Gastrocnemius medialis (tissue), 4 donors: ENCODE measurements at places on chromosomes 2 and 18. TPM values are rescaled to one million over a fixed set of nuclear protein-coding genes. Genes with fewer than 3 reads are reported as not detected.

The RBM44 gene
- 0.51 TPM for total RNA-seq

The ACOXL gene
- not detected for total RNA-seq

The TXNDC2 gene
- total RNA-seq: not detected

The REG3A gene
- total RNA-seq: not detected

The NOL4 gene
- not detected for total RNA-seq

The RAD51AP2 gene
- total RNA-seq: not detected

The DNAJC10 gene
- total RNA-seq: 13.6 TPM

The MYO3B gene
- total RNA-seq: not detected

The TANC1 gene
- 5.1 TPM for total RNA-seq

The LCLAT1 gene
- total RNA-seq: 14.5 TPM

The SNED1 gene
- total RNA-seq: 56.2 TPM

The UGT1A6 gene
- total RNA-seq: 0.31 TPM

The ERICH2 gene
- total RNA-seq: not detected

The XPO1 gene
- 69.1 TPM for total RNA-seq

The PROM2 gene
- total RNA-seq: not detected

The PTPRN gene
- total RNA-seq: not detected

The MPHOSPH10 gene
- 31.9 TPM for total RNA-seq

The ARMC9 gene
- total RNA-seq: 7.2 TPM

The SERPINB11 gene
- not detected for total RNA-seq

The ABCA12 gene
- total RNA-seq: not detected

The TRABD2A gene
- total RNA-seq: 0.60 TPM

The STPG4 gene
- total RNA-seq: 0.33 TPM

The C2orf80 gene
- not detected for total RNA-seq

The MC5R gene
- not detected for total RNA-seq

The AQP12B gene
- not detected for total RNA-seq

The ZNF892 gene
- 1.6 TPM for total RNA-seq

The PPP1R1C gene
- total RNA-seq: not detected

The COL6A3 gene
- total RNA-seq: 150 TPM

The LRRTM4 gene
- total RNA-seq: 0.36 TPM

The TFPI gene
- total RNA-seq: 91.5 TPM

The OR6B2 gene
- not detected for total RNA-seq

The ESCO1 gene
- 17.5 TPM for total RNA-seq

The HOXD8 gene
- total RNA-seq: 6.6 TPM

The SNTG2 gene
- 0.92 TPM for total RNA-seq

The INPP5D gene
- 7.6 TPM for total RNA-seq

The WNT10A gene
- not detected for total RNA-seq

The PUS10 gene
- 5.0 TPM for total RNA-seq
